ENCODE measurements at places on chromosomes 5 and 9. TPM values are rescaled to one million over a fixed set of nuclear protein-coding genes. Genes with fewer than 3 reads are reported as not detected.

DNA sequence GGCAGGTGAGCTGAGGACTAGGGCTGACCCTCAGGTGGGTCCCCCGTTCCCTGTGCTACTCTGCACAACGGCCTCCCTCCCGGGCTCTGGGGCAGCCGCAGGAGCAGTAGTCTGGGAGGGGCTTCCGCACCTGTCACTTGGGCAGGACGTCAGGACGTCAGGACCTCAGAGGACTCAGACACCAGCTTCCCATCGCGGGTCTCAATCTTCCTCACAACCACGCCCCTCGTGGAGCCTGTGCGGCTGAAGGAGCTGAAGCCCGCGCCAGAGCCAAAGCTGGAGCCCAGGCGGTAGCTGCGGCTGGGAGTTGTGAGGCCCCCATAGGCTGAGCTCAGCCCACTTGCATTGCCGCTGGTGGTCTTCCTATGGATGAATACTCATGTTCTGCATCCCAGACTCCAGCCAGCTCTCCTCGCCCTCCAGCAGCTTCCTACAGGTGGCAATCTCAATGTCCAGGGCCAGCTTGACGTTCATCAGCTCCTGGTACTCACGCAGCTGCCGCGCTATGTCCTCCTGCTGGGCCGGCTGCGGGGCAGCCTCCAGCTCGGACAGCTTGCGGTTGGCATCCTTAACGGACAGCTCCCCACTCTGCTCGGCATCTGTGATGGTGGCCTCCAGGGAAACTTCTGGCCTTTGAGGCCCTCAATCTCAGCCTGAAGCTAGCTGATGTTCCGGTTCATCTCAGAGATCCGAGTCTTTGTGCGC, 381.4 kb upstream of the RGMB start:
- no peak overlapping the region for H3K4me3 ChIP-seq
- H3K4me1 ChIP-seq: no peaks in the 10 kb centered on the region
- H3K27ac ChIP-seq: no peak overlapping the region
- no peaks in the 10 kb centered on the region for H3K36me3 ChIP-seq

- H3K4me1 ChIP-seq: peaks cover 5% of the 10 kb centered on the region
- H3K27me3 ChIP-seq: no peaks in the 10 kb centered on the region
- H3K36me3 ChIP-seq: no peaks in the 10 kb centered on the region
- H3K27ac ChIP-seq: no peak overlapping the region
- DNase-seq: no peak
Observed at GRCh38 chr9:110160123-110160522, 47.8 kb downstream of the C9orf152 start.

DNA sequence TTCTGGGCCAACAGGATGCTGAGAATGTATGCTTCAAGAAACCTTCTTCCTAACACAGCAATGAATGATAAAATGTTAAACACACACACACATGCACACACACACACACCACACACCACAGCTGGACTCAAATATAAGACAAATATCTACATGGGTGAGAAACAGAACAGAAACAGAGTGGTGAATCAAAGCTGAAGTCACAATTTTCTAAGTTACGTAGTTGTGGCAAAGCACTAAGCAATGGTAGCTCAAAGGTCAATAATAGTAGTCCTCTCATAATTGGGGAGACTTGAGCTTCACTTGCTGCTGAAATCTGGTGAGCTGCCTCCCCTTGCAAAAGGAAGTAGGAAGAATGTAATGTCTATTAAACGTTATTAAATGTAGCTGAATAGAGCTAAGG, 33.7 kb upstream of the ITGA1 start:
- DNase-seq: no peak
- H3K27ac ChIP-seq: no peak overlapping the region
- H3K4me1 ChIP-seq: peaks cover 3% of the 10 kb centered on the region

GRCh38 chr9:74942801-74943200, 9.9 kb downstream of the C9orf40 start:
- no peak overlapping the region for H3K27ac ChIP-seq
- DNase-seq: no peak
- H3K4me3 ChIP-seq: no peak overlapping the region

DNA sequence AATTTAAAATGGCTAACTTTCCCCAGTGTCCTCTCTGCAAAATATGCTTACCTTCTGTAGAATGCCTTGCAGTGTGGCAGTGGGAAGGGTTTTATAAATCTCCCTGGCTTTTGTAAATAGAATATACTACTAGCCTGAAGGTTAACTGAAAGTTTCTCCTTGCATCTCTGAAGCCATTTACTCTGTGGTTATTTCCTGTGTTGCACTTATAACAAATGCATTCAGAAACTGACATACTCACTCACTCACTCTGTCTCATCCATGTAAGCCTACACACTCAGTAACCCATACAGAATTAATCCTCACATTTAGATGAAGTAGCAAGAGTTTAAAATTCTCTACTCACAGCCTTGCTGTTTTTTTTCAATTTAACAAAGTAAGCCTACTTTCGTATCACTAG, 87.1 kb upstream of the SH3GL2 start:
- H3K27me3 ChIP-seq: no peaks in the 10 kb centered on the region
- no peaks in the 10 kb centered on the region for H3K4me1 ChIP-seq
- no peak overlapping the region for H3K4me3 ChIP-seq
- no peaks in the 10 kb centered on the region for H3K36me3 ChIP-seq

- H3K4me1 ChIP-seq: peaks cover 3% of the 10 kb centered on the region
- no peaks in the 10 kb centered on the region for H3K27me3 ChIP-seq
- no peaks in the 10 kb centered on the region for H3K36me3 ChIP-seq
- DNase-seq: no peak
Observed at GRCh38 chr5:112996830-112997374, 20.3 kb downstream of the DCP2 start.

The SLC46A2 gene
- 0.55 TPM for total RNA-seq

The HTR4 gene
- total RNA-seq: 1.4 TPM

The CPEB4 gene
- total RNA-seq: 276 TPM

- H3K4me3 ChIP-seq: no peak overlapping the region
- no peaks in the 10 kb centered on the region for H3K4me1 ChIP-seq
- DNase-seq: no peak
- no peaks in the 10 kb centered on the region for H3K27me3 ChIP-seq
- no peak overlapping the region for H3K27ac ChIP-seq
- H3K36me3 ChIP-seq: no peaks in the 10 kb centered on the region
Observed at GRCh38 chr5:94595281-94595840, 23.0 kb downstream of the KIAA0825 start.

Data from adrenal gland (tissue), 19 donors.